ENCODE measurements at places on chromosomes 7 and 10.

DNA sequence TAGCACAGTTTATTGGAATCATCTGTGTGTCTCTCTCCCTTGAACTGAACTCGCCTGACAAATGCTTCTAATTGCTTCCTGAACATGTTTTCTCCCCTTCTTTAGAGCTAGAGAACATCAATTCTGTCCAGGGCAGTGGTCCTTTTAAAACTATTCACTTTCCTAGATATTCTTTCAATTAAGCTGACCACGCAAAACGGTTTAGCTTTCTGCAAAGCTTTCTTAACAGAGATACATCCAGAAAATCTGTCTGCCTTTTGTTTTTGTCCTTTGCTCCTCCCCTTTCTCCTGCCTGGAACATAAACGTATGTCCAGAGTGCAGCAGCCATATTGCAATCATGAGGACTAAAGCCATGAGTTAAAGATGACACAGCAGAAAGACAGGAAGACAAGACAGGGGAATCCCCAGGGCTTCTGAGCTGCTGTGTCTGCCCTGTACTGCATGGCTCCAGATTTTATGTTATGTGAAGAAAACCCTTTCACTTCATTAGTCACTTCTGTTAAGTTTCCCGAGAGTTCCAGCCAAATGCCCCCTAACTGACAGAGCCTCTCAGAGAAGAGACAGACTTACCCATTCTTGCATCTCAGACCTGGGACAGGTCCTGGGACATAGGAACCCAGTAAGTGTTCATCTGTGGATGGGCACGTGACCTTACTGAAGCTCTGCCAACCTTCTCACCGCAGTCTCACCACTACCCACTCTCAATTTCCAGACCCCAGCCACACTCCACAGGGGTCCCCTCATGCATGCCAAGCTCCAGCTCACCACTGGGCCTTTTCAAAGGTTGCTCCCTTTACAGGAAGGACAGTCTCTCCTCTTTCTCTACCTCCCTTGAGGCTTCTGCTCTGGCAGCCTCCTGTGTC is 35.0 kb upstream of the CPXM2 start:
- DNase-seq, result no peak

GRCh38 chr10:121385136-121385535 is 213.1 kb downstream of the FGFR2 start:
- DNase-seq, result no peak

GRCh38 chr7:117780832-117781231 is 92.4 kb downstream of the CTTNBP2 start:
- DNase-seq, result no peak

GRCh38 chr10:130054021-130054420 is 56.6 kb downstream of the C10orf143 start:
- no peak for DNase-seq

DNA sequence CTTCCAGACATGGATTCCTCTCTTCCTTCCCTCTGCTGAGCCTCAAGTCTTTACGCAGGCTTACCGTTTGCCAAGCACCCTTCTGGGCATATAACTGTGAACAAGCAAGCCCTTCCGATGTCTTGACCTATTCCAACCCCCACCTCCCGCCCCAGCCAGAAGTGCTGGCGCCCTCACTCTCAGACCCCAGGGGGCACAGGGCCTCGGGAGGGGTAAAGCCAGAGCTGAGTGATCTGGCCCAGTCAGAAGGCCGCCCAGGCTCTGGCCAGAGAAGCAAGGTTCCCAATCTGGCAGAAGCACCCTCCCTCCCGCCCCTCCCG is 1.2 kb downstream of the PRRT4 start:
- no peak for DNase-seq

GRCh38 chr10:122474131-122474818 is 12.9 kb downstream of the HTRA1 start:
- no peak for DNase-seq

GRCh38 chr10:128095753-128096469 is 30.3 kb downstream of the MKI67 start:
- DNase-seq, result no peak

GRCh38 chr10:63007112-63007511 is 126.0 kb upstream of the NRBF2 start:
- DNase-seq, result no peak

DNA sequence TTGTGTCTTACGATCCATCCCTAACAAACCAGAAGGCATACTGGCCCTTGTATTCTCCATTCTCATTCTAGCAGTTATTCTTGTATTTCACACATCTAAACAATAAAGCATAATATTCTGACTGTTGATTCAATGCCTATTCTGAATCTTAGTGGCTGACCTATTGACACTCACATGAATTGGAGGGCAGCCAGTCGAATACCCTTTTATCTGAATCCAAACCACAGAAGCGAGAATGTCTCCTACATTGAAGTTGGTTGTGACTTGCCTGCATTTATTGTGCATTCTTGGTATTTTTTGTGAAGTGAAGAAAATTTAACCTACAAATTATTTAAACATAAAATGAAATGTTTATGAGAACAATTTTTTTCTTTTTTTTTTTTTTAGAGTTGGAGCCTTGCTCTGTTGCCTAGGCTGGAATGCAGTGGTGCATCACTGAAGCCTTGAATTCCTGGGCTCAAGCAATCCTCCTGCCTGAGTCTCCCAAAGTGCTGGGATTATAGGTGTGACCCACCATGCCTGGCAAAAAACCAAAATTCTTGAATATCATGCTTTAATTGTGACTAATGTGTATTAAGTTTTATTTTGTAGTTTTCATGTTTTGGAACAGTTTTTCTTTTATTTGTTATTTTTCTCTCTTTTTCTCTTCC is 22.7 kb downstream of the EXOC4 start:
- no peak for DNase-seq

- DNase-seq, result no peak
Measured at GRCh38 chr10:70544431-70545340, 57.9 kb downstream of the PRF1 start.

- peak; percentile 22 for DNase-seq
Measured at GRCh38 chr10:113126229-113127201, 176.5 kb downstream of the TCF7L2 start.

- no peak for DNase-seq
Measured at GRCh38 chr10:42594246-42594650, 44.1 kb downstream of the ZNF33B start.

Data from T-helper 17 cell (primary cell).